Left renal pelvis (tissue), 4 donors: ENCODE measurements at places on chromosomes 7 and 10. TPM values are rescaled to one million over a fixed set of nuclear protein-coding genes. Genes with fewer than 3 reads are reported as not detected.

The WEE2 gene
- polyA plus RNA-seq, result 0.60 TPM

The ATG9B gene
- 3.5 TPM for polyA plus RNA-seq

The TAC1 gene
- polyA plus RNA-seq, result 2.0 TPM

The ZNF680 gene
- polyA plus RNA-seq, result 15.4 TPM

The GJD4 gene
- polyA plus RNA-seq, result not detected

The RAPGEF5 gene
- polyA plus RNA-seq, result 39.6 TPM

The GDF2 gene
- not detected for polyA plus RNA-seq

The GPR26 gene
- polyA plus RNA-seq, result not detected

The FXYD4 gene
- polyA plus RNA-seq, result not detected

The MYOZ1 gene
- polyA plus RNA-seq, result 1.4 TPM

The C10orf120 gene
- polyA plus RNA-seq, result not detected

The PON1 gene
- polyA plus RNA-seq, result 0.39 TPM

The PDK4 gene
- 20.4 TPM for polyA plus RNA-seq

The KIAA1217 gene
- polyA plus RNA-seq, result 97.8 TPM

The IQCE gene
- polyA plus RNA-seq, result 18.4 TPM

The UCN3 gene
- 0.40 TPM for polyA plus RNA-seq

The COL28A1 gene
- 68.9 TPM for polyA plus RNA-seq

The KMT2C gene
- 39.3 TPM for polyA plus RNA-seq
